Fibroblast of lung (primary cell): ENCODE measurements at places on chromosomes 12 and 14. TPM values are rescaled to one million over a fixed set of nuclear protein-coding genes. Genes with fewer than 3 reads are reported as not detected.

The METTL25 gene
- total RNA-seq = 6.9 and 9.5 TPM in 2 replicates

The LTBR gene
- 60.6 and 78.4 TPM in 2 replicates for total RNA-seq

The KRT83 gene
- total RNA-seq = not detected in 2 replicates

The TUNAR gene
- total RNA-seq = not detected in 2 replicates

- DNase-seq = peak; percentile 67
Observed at GRCh38 chr14:102525219-102525928, 15.8 kb upstream of the ANKRD9 start.

- DNase-seq = no peak
Observed at GRCh38 chr14:79840103-79840502, 371.2 kb downstream of the DIO2 start.

DNA sequence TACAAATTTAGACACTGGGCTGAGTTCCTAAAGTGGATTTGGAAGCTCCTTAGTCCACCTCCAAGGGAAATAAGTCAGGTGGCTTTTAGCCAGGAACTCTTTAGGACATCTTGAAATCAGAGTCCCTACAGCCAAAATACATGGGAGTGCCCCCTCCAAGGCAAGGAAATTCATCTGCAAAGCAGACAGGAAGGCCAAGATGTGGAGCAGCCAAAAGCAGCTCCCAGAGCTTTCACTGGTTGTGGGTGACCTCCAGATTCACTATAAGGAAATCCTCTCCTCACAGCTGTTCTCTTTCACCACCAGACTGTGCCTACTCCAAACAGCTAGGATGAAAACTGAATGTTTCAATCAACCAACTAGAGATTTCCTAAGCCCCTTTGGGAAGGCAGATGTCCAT is 6.6 kb downstream of the TTC9 start:
- DNase-seq = no peak

DNA sequence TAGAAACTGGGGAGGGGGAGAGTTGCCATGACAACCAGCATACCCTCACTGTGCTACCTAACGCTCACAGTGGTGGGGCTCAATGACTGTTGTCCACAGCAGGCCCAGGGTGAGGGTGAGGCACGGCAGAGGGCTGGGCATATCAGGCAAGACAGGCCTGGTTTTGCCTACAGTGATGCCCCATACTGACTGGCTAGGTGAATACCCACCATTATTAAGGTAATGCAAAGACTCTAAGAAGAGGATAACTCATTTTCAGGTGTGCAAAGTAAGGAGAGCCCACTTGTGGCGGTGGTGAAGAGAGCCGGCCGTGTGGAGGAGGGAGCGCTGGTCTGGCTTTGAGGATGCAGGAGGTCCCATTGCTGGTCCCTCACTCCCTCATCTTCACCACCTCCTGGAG is 422.3 kb downstream of the FUT8 start:
- no peak for DNase-seq

DNA sequence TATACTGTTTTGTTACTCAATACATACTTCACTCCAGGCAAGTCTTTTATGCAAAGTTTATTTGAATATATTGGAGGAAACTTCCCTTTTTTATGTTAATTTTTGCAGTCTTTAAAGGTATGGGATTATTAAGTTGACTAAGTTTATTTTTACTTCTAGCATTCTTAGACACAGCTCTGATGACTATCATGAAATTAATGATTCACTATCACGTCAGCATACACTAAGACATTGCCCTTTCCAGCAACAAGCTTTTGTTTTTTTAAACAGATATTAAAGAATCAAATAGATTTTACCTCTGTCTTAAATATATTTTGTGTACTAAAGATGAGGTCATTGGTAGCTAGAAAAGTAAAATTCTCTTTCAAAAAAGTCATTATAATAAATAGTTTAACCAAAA is 52.1 kb downstream of the DERA start:
- peak; percentile 46 for DNase-seq

DNA sequence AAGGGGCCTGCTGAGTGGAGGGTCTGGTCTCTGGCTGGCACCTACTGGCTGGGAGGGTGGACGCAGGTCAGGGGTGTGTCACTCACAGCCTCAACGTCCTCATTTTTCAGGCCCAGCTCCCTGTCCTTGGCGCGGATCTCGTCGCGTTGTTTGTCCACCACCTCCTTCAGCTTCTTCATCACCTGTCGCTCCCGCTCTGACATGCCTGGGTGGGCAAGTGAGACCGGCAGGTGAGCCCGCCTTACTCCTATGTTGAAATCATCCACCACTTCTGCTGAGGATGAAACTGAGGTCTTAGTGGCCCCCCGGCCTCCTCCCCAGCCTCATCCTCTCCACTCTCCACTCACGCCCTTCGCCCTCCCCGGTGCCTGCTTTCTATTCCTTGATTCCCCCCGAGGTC is 34.2 kb downstream of the RILPL1 start:
- DNase-seq = no peak

GRCh38 chr12:28162697-28163096 is 27.6 kb upstream of the CCDC91 start:
- no peak for DNase-seq

GRCh38 chr12:16828891-16829290 is 222.9 kb upstream of the LMO3 start:
- no peak for DNase-seq

DNA sequence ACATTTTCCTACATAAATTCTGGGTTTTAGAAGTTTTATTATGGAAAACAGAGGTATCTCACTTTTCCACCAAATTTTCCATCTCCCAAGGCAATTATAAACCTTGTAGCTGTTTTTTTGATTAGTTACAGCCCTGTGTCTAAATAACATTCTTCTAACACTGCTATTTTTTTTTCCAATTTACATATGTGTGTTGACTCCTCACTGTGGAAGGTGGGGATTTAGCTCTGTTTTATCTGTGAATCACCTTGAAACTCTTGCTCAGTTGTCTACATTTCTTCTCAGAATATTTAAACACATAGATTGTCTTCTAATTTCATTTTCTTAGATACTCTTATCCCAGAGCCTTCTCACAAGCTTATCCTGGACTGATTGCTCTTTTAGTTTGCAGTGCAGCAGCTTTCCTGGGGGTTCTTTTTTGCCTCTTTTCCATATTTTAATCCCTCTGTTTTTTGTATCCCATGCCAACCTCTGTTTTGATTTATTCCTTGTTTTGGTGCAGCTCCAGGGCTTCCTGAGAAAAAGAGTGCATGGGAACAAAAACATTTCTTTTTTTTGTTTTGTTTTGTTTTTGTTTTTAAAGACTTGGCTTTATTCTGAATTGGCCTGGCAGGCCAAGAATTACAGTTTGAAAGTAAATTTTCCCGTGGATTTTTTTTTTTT is 36.7 kb downstream of the TBC1D15 start:
- no peak for DNase-seq

DNA sequence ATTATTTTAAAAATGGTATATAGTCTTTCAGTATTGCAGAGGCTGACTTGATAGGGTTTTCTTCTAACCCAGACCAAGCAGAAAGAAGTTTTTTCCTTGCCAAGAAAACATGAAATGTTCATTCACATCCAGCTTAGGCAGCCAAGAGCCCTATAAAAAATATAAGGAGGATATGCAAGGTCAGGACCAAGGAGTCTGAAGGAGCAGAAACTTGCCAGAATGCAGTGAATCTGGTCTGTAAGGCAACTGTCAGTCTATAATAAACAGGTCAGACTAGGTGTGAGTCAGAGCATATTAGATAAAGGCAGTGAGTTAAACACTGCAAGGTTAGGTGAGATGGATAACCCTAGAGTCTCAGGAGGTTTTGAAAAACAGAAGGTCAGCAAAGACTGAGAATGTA is 645.5 kb downstream of the C12orf50 start:
- DNase-seq = peak; percentile 4

- no peak for DNase-seq
Observed at GRCh38 chr12:83954956-83955601, 957.5 kb downstream of the SLC6A15 start.

- DNase-seq = peak; percentile 38
Observed at GRCh38 chr12:2267703-2268470, 215.1 kb downstream of the CACNA1C start.

DNA sequence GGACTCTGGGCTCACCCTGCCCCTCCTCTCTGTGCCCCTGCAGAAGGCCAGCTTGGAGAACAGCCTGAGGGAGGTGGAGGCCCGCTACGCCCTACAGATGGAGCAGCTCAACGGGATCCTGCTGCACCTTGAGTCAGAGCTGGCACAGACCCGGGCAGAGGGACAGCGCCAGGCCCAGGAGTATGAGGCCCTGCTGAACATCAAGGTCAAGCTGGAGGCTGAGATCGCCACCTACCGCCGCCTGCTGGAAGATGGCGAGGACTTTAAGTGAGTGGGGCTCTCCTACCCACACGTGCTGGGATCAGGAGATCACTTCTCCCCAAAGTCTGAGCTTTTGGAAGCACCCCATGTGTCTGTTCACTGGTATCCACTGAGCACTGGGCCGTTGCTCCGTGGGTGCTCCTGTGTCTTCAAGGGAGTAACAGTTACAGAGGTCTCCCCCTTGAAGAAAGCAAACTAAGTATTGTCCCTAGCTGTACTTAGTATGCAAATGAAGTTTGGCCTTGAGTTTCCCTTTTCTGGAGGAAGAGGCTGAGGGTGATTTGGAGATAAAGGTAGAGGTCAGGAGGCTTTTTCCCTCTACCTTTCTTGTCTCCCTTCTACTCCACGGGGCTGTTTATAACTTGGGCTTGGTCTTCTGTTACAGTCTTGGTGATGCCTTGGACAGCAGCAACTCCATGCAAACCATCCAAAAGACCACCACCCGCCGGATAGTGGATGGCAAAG is 3.3 kb downstream of the KRT18 start:
- DNase-seq = no peak
